Caco-2 (cell line): ENCODE measurements at places on chromosomes 4 and X.
A peak's percentile ranks its signal among the peaks of the same experiment; 100 is the strongest.

DNA sequence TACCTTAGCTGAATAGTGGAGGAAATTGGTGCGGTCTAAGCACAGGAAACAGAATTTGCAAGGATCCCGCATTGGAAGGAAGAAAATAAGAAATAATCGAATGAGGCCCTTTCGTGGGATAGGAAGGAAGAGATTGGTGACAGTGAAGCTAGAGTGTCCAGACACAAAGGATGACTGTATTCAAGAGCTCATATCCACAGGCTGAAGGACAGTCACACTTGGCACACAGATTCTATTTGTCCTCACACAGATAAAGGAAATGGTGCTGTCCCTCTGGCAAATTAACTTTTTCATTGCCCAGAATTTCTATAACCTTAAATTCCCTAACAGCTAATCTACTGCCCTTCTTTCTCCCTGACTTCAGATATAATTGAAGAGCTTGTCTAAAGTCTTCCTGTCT is 2188.9 kb upstream of the TENM3 start:
- no peaks in the 10 kb centered on the region for H3K36me3 ChIP-seq
- no peak for DNase-seq
- no peak overlapping the region for H3K4me3 ChIP-seq
- H3K27me3 ChIP-seq, result no peaks in the 10 kb centered on the region; the same call in 1 of the 2 replicates
- no peak overlapping the region for H3K27ac ChIP-seq
- peaks cover 3% of the 10 kb centered on the region; the same call in 1 of the 2 replicates for H3K4me1 ChIP-seq

DNA sequence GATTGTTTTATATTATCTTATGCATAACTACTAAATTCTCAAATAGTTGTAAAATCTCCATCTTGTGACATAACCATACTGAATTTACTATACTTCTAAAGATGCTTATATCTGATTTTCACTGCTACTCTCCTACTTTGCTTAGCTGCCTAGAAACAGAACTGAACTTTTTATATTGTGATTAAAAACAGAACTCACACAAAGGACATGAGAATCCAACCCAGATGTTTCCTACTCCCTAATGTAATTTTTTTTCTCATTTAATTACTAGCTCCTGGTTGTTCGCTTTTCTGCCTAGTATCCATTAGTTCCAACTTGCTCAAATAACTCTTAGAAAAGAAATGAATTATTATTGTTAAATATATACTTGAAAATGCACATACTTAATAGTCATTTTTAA is 283.5 kb upstream of the ACTRT1 start:
- H3K27me3 ChIP-seq, result no peaks in the 10 kb centered on the region
- no peaks in the 10 kb centered on the region for H3K4me1 ChIP-seq
- DNase-seq, result no peak

DNA sequence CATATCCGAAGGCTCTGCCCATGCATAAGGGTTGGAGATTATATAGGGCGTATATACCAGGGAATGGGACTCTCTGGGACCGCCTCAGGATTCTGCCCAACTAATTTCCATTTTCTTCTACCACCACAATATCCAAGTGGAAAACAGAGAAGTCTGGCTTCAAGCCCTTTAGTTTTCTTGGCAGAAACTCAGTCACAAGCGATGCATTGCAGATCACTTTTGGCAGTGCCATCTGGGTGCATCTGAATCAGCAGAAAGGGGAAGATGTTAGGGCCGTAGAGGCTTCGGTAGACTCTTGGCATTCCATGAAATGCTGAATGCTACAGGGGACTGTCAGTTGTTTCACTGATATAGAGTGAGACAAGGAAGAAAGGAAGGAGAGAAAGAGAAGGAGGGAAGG is 94.1 kb upstream of the FAM9B start:
- no peak overlapping the region for H3K4me3 ChIP-seq
- no peak for DNase-seq
- H3K4me1 ChIP-seq, result no peaks in the 10 kb centered on the region

GRCh38 chrX:20989361-20989760 is 384.9 kb upstream of the CNKSR2 start:
- no peaks in the 10 kb centered on the region for H3K36me3 ChIP-seq
- no peak for DNase-seq
- no peak overlapping the region for H3K27ac ChIP-seq
- no peak overlapping the region for H3K4me3 ChIP-seq

DNA sequence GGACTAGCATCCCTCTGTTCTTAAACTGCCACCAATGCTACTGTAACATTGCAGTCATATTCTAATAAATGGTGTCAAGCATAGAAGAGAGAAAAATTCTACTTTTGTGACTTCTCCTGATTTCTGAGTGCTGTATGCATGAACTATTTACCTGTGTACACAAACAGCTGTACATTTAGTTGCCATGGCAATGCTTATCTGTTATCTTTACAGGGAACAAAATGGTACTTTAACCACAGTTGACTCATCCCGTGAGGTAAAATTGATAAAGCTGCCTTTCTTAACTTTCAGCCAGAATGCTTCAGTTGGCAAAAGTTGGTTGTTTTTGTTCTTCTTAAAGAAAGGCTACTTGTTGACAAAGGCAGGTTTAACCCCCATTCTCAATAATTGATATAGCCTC is 587.5 kb upstream of the MAGEB2 start:
- no peaks in the 10 kb centered on the region for H3K4me1 ChIP-seq
- H3K27me3 ChIP-seq, result no peaks in the 10 kb centered on the region
- no peaks in the 10 kb centered on the region for H3K36me3 ChIP-seq
- peak; percentile 0 for DNase-seq
- H3K4me3 ChIP-seq, result no peak overlapping the region
- no peak overlapping the region for H3K27ac ChIP-seq

DNA sequence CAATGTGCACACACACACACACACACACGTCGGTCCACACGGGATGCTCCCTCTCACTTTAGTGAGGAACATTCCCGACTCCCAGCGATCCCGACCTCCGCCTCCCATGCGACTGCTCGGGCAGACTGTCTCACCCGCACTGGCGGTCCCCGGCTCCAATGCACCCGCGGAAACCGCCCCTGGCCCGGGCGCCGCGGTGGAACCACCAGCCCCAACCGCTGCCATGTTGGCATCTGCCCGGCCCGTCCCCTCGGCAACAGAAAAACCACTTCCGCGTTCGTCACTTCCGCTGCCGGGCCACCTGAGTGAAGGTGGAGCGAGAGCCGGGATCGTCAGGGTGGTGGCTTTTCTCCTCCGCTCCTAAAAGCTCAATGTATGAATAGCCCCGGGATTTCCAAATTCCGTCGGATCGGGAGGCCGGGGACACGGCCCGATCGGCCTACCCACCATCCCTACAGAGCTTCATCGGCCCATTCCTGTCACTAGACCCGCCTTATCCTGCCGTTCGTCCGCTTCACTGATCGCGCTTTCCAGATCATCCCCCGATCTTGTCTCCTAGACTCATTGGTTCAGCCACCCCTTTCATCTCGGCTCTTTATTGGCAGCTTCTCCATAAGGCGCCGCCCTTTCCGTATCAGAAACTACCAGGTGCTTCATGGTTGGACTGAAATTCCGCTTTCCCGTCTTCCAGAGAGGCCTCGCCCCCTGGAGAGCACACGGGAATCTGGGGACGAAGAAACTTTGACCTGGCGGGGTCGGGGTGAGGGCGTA is at the start of gene SLC35A2:
Gene SLC35A2 (minus strand): TSS at position 235 of the 771 bp plus-strand sequence. CDS start 10 bp downstream, at position 225.
- H3K4me1 ChIP-seq, result 0 out of 2 replicates have a peak, but pooled peaks cover 7% of the 10 kb centered on the region
- peak; percentile 91 for DNase-seq
- H3K27me3 ChIP-seq, result no peaks in the 10 kb centered on the region
- peak within 1 kb of the TSS; percentile 100 for H3K27ac ChIP-seq
